ENCODE measurements at places on chromosomes 11 and 22. TPM values are rescaled to one million over a fixed set of nuclear protein-coding genes. Genes with fewer than 3 reads are reported as not detected.

The CDC45 gene
- total RNA-seq, result 0.74 TPM

The ARHGAP20 gene
- 3.4 TPM for total RNA-seq

The PATE2 gene
- total RNA-seq, result not detected

The MUC2 gene
- total RNA-seq, result not detected

The MRPL40 gene
- 23.3 TPM for total RNA-seq

The ZNF280A gene
- total RNA-seq, result not detected

The ACTN3 gene
- not detected for total RNA-seq

The C11orf86 gene
- total RNA-seq, result not detected

The CATSPER1 gene
- not detected for total RNA-seq

The OR51I1 gene
- not detected for total RNA-seq

The FOXR1 gene
- total RNA-seq, result not detected

The NPAS4 gene
- total RNA-seq, result not detected

DNA sequence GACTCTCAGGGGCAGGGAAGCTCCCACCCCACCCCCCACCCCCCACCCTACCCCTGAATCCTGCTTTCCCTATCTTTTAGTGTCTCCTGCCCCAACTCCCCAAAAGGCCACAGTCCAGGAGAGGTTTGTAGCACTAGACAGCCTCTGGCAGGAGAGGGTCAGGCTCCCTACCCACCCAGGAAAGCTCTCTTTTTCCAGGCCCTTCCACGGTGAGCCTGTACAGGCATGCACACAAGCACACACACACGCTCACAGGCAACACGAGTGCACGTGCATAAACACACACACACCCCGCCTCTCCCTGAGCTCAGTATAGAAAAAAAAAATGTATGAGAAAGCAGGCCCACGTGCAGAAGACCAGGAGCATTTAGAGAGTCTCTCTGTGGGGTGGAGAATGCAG lies 414.0 kb downstream of the MN1 start:
- DNase-seq, result peak; percentile 29

DNA sequence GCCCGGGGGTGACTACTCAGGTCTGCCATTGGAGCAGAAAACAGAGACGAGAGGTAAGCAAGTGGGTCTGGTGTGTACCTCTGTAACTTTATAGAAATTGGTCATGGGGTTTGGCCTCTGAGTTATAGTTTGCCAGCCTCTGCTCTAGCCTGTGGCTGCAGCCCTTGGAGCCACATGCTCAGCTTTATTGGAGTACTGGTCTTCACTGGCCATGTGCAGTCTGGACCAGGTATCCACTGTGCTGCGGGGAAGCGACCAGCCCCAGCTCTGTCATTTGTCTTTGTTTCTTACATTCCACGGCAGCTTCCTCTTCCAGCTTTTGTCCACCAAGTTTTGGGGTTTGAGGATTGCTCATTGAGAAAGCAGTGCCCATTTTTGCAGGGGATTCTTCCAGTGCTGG lies 453.4 kb downstream of the TBC1D22A start:
- no peak for DNase-seq

- no peak for DNase-seq
Observed at GRCh38 chr11:112163875-112164685, at the start of gene IL18. TSS of gene IL18 (minus strand) at chr11:112164094. CDS start at chr11:112155053, 9,041 bp downstream.

DNA sequence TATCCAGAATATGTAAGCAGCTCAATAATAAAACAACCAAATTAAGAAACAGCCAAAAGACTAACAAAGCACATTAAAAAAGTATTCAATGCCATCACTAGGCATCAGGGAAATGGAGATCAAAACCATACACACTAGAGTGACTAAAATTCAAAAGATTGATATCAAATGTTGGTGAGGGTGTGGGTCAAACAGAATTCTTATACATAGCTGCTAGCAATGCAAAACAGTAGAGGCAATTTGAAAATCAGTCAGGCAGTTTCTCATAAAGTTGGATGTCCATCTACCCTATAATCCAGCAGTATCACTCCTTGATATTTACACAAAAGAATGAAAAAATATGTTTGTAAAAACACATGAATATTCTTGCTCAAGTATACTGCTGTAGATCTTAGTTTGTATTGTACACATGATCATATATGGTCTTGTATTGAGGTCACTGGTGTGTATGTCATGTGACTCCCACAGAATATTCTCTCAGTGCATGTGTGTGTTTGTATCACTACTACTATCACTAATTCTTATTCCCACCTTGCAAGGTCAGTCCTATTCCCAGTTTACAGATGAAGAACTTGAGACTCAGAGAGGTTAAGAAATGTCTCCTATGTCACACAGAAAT lies 54.9 kb downstream of the SLC5A1 start:
- DNase-seq, result no peak

GRCh38 chr11:104060004-104060794 lies 23.8 kb downstream of the DDI1 start:
- no peak for DNase-seq

DNA sequence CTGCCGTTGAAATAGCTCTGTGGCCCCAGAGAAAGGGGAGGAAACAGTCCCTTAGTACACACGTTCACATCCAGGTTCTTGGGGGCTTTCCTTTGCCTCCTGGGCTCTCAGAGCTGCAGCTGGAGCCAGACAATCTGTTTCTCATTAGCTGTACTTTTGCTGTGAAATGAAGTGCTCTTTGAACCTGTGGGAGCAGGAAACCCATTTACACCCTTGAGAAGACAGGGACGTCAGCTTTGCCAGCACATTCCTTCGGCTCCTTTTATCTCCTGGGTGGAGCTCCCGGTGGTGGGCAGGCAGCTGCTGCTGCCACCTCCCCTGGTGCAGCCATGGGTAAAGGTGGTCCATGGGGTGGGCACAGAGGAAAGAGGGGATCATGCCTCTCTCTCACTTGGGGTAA lies 80.6 kb upstream of the TIMP3 start:
- DNase-seq, result peak; percentile 81

DNA sequence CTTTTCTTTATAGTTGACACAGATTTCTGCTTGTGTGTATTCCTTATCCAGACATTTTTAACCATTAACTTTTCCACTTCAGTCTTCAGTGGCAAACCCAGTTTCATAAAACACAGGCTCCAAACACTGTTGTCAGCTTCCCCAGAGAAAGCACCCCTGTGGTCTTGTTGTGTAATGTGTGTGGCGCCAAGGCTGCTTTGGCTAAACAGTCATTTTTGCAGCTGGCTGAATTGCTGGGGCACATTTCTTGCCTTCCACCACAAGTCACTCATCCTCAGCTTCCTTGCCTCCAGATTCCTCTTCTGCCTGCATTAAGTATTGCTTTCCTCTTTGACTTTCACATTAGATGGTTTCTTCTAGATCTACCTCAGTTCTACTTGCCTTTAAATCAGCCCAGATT lies 40.5 kb downstream of the ARHGAP1 start:
- DNase-seq, result no peak

GRCh38 chr11:1547467-1548098 lies 24.5 kb downstream of the DUSP8 start:
- DNase-seq, result no peak

DNA sequence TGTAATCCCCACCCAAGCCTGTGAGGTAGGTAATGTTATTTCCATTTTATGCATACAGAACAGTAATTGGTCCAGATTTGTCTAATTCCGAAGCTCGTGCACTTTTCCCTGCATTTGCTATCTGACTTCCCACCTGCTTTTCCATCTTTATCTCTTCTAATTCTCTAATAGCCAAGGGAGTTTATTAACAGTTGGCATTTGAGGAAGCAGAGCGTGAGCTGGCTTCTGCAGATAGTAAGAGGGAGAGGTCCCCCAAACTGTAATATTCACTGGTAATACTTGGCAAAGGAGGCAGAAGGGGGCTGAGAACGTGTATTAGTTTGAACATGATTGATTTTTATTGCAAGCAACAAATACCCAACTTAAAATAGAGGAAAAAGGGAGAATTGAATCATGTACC lies 110.8 kb upstream of the SPON1 start:
- no peak for DNase-seq

- DNase-seq, result no peak
Observed at GRCh38 chr22:29081517-29082236, 8.8 kb downstream of the KREMEN1 start.

- DNase-seq, result no peak
Observed at GRCh38 chr11:45037434-45038005, 86.8 kb upstream of the TP53I11 start.

- DNase-seq, result no peak
Observed at GRCh38 chr11:19713196-19714021, 772 bp downstream of the NAV2 start.

DNA sequence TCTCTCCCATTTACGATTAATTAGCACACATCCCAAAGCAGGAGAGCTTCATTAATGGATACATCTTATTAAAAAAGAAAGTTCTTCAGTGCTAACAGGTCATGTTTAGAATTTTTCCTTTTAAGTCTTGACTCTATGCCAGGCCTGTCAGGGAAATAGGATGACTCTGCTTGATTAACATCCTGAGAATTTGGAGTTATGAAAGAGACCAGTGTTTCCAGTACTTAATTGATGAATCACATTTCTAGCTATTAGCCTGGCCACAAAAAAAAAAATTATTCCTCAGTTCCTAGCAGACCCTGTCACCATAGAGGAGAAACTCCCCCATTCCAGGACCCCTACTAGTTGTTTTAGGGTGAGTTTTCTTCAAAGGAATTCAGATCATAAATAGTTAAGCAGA lies 23.6 kb upstream of the ME3 start:
- no peak for DNase-seq

DNA sequence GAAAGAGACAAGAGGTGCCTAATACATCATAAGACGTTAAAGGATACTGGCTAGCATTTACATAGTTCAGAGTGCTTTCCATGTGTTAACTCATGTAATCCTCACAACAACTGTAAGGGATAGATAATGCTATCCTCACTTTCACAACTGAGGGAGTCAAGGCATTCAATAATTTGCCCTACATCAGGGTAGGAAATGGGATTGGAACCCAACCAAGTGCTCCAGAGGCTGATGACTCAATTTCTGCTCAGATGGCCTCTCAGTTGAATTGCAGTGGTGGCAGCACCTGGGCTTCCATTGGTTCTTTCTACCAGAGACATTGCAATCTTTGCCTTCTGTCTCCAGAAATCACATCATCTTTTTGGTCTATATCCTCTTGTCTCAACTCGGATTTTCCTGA lies 232.9 kb downstream of the ETS1 start:
- no peak for DNase-seq

- DNase-seq, result no peak
Observed at GRCh38 chr11:98549571-98549970, 471.2 kb upstream of the CNTN5 start.

GRCh38 chr22:49513358-49513851 lies 314.3 kb downstream of the BRD1 start:
- no peak for DNase-seq

GRCh38 chr11:24171869-24172268 lies 325.0 kb upstream of the LUZP2 start:
- no peak for DNase-seq

GRCh38 chr11:35158701-35159510 lies 19.9 kb downstream of the CD44 start:
- DNase-seq, result no peak

- no peak for DNase-seq
Observed at GRCh38 chr11:104534278-104534677, 364.0 kb downstream of the CASP12 start.

DNA sequence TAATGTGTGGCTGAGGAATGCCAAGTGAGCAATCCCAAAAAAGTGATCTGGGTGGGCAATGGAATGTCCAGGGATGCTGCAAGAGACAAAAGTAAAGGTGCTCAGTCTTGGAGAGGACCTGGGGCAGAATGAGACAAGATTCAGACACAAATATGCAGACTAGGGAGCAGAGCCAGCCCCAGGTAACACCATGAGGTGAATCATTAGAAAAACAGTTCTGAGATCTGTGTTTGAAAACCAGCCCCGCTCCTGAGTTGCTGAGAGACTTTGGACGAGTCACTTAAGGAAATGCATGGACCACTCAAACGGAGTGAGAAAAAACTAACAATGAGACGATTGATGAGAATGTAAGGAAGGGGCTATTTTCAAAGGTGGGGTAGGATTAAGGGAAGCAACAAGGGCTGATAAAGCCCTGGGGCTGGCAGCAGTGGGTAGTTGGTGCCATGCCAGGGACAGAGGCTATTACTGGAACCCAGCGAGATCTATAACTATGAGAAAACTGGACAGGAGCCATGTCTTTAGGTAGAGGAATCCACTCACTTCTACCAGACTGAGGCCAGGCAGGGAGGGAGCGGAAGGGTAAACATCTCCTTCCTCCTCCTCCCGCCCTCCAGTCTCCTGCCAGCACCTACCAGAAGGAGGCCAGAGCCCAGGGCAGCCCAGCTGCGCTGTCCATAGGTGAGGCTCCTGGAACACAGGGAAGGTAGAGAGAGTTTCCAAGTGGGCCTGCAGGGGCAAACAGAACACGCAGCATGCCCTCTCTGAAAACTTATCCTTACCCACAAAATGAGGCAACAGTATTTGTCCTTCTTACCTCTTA lies 130.4 kb upstream of the TEAD1 start:
- DNase-seq, result no peak

DNA sequence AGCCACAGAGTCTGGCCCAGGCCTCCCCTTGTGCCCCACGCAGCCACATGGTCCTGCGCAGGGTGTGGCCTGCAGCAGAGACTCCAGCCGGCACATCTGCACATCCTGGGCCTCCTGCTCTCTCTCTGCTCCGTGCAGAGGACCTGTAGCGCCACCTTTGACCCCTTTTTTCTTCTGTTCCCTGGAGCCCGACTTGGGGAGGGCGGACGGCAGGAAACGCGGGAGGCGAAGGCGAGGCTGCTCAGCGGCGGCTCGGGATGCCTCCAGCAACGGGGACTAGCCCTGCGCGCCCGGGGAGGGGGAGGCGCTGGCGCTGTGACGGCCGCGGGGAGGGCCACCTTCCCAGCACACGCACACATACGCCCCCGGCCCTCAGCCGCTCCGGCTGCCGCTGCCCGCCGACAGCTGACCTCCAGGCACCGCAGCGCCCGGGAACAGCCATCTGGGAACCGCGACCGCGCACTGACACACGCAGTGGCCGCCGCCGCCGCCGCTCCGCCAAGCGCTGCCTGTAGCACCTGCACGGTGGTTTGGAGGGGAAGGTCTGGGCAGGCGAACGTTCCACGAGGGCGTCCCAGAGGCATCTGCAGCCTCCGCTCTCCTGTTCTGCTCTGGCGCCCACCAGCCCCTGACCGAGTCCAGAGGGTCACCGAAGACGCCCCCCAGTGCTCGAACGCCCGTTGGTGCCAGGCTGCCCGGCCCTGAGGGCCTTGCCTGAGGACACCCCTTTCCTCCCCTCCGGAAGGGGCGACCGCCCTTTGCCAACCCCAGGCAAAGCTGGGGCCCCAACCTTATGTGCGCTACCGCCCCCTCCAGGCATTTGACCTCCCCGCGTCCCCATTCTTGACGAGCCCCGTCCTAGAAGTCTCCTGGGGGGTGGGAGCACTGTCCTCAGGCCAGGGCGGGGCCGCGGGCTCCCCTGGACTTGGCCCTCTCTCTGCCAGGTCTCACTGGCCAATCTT lies 16.9 kb upstream of the C22orf42 start:
- no peak for DNase-seq

DNA sequence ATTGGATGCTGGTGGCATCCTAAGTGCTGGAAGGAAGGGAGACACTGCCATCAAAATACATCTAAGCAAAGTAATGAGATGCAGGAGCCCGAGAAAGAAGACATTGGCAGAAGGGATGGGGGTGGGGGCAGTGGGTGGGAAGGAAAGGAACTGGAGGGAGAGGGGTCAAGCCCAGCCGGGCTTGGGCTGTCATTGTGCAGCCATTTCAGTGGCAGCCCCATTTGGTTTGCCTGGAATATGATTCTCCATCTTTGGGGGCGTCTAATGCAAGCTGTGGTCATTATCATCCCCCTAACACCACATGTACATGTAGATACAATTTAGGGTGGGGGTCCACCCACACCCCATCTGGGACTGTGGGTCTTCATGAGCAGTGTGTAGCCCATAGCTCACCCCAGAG lies 13.9 kb upstream of the ACCSL start:
- DNase-seq, result peak; percentile 61
